Suprapubic skin (tissue), 4 donors: ENCODE measurements at places on chromosomes 5 and 9.

- DNase-seq, result no peak
Observed at GRCh38 chr9:2174306-2174705, 159.2 kb downstream of the SMARCA2 start.

DNA sequence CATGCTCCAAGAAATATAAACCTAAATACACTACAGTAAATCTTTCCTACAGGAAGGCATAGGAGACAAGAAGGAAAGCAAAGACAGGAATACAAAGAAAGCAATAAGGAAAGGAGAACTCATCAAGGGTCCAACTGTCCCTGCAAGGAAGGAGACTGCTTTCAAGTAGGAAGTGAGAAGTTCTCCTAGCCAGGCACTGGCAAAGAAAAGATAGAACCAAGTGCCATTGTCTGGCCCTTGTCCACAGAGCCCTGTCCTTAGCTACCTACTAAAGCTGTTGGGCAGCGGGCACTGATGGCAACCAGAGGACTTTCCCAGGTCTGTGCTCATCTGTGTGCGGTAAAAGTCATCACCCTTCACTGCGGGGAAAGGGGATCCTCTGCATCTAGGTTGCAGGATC lies 108.2 kb downstream of the KLHL3 start:
- no peak for DNase-seq

GRCh38 chr5:77355751-77356150 lies 136.4 kb downstream of the WDR41 start:
- DNase-seq, result no peak

DNA sequence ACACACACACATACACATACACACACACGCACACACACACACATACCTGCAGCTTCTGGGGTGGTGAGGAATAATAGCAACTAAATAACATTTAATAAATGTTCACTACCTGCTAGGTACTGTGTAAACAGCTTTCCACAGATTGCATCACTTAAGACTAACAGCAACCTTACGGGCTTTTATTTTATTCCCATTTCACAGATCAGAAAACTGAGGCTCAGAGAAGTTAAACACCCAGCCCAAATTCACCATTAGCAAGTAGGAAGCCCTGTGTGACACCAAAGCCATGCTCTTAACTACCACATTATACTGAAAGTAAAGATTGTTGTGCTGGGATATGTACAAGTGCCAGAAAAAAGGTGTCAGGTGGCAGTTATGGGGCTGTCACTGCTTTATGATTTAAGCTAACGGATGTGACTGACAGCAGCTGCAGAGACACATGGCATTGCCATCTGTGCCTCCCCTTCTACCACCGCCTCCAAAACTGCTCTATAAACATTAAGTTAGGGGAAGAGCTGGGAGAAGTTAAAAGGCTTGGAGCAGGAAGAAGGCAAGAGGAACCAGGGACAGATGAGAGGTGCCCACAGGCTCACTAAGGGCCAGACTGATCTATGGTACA lies 13.6 kb downstream of the MTMR12 start:
- no peak for DNase-seq

- no peak for DNase-seq
Observed at GRCh38 chr5:159906943-159907342, 9.3 kb upstream of the ADRA1B start.

- no peak for DNase-seq
Observed at GRCh38 chr9:88775037-88775471, 216.2 kb upstream of the S1PR3 start.

DNA sequence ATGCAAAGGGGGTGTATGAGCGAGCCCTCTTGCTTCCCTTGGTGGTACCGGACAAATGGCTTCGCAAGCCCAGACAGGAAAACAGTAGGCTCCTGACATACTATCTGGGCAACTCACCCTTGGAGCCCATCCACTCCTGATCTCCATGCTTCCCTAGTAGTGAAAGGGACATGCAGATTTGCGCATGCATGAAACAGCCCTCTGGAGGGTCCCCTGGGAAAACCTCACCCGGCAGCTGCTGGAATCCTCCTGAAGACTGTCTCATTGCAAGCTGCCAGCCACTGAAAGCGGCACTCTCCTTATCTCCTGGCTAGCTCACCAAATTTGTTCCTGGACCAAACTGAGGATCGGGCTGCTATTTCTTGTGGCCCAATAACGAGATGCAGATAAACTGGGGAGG lies 10.2 kb downstream of the ZNF169 start:
- DNase-seq, result no peak

- no peak for DNase-seq
Observed at GRCh38 chr5:84650429-84650828, 265.7 kb upstream of the EDIL3 start.

- no peak for DNase-seq
Observed at GRCh38 chr9:99885747-99886146, 20.7 kb upstream of the STX17 start.

- no peak for DNase-seq
Observed at GRCh38 chr9:2199999-2200796, 185.1 kb downstream of the SMARCA2 start.
